ENCODE measurements at places on chromosomes 2 and 18. TPM values are rescaled to one million over a fixed set of nuclear protein-coding genes. Genes with fewer than 3 reads are reported as not detected.

CDH20 gene
- total RNA-seq = not detected

- DNase-seq = peak; percentile 65
- H3K27ac ChIP-seq = no peak overlapping the region
- H3K4me3 ChIP-seq = peak overlapping the region; percentile 15
Measured at GRCh38 chr2:190551928-190552327, 17.4 kb upstream of the NEMP2 start.

ACMSD gene
- total RNA-seq = not detected

- H3K27me3 ChIP-seq = no peaks in the 10 kb centered on the region
- H3K27ac ChIP-seq = peak overlapping the region; percentile 57
- H3K36me3 ChIP-seq = peaks cover 57% of the 10 kb centered on the region
- H3K4me1 ChIP-seq = peaks cover 69% of the 10 kb centered on the region
- DNase-seq = no peak
Measured at GRCh38 chr2:130374587-130375290, 18.9 kb downstream of the PTPN18 start.

SH3RF3 gene
- total RNA-seq = 0.47 TPM

DPY30 gene
- total RNA-seq = 74.4 TPM

DNA sequence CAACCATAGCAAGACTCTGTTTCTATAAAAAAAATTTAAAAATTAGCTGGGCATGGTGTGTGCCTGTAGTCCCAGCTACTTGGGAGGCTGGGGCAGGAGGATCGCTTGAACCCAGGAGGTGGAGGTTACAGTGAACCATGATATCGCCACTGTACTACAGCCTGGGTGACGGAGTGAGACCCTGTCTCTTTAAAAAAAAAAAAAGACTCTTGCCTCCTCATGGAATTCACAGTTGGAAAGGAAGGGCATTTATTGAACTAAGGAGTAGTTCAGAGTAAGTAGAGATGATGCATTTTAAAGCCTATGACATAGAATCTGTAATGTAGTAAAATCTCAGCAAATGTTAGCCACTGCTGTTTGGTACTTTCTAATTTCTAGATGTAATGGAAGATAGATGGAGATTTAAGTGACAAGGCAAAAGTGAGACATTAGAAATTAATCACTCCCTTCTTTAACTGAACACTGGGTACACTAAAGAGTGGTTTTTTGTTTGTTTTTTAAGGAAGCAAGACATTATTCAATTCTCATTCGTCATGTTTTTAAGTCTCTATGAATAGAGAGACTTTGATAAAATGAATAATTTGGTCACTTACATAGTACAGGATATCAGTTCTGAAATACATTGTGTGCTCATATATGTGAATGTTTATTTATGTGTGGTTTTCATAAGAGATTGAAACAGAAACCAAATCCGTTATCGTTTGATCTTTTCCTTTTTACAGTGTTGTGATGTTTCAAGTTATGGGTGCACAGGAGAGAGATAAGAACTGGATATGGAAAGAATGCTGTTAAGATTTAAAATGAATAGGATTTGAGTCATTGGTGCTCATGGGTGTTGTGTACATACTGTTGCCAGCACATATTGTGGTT lies 186.1 kb upstream of the STON1 start:
- peaks cover 34% of the 10 kb centered on the region for H3K36me3 ChIP-seq
- peak overlapping the region; percentile 63 for H3K4me3 ChIP-seq
- H3K27me3 ChIP-seq = no peaks in the 10 kb centered on the region
- peak; percentile 77 for DNase-seq
- H3K4me1 ChIP-seq = peaks cover 31% of the 10 kb centered on the region

- H3K36me3 ChIP-seq = no peaks in the 10 kb centered on the region
- no peaks in the 10 kb centered on the region for H3K4me1 ChIP-seq
- H3K4me3 ChIP-seq = no peak overlapping the region
- DNase-seq = no peak
- H3K27me3 ChIP-seq = peaks cover 3% of the 10 kb centered on the region
- H3K27ac ChIP-seq = no peak overlapping the region
Measured at GRCh38 chr2:143786026-143786765, 657.0 kb downstream of the ARHGAP15 start.

AMER3 gene
- not detected for total RNA-seq
